ENCODE measurements at places on chromosomes 7 and 10. TPM values are rescaled to one million over a fixed set of nuclear protein-coding genes. Genes with fewer than 3 reads are reported as not detected.

The BHLHA15 gene
- total RNA-seq = 0.72 TPM

The CAMK2B gene
- total RNA-seq = 1.6 TPM

The GIMAP6 gene
- 35.8 TPM for total RNA-seq

The CHRM2 gene
- not detected for total RNA-seq

The CRYGN gene
- not detected for total RNA-seq

The IL6 gene
- total RNA-seq = 0.35 TPM

The HOXA7 gene
- not detected for total RNA-seq

The EMX2 gene
- not detected for total RNA-seq

The TBXAS1 gene
- 1.8 TPM for total RNA-seq

The OR2A12 gene
- total RNA-seq = not detected

The POM121 gene
- 70.2 TPM for total RNA-seq

The SEMA3C gene
- total RNA-seq = not detected

The H2BK1 gene
- total RNA-seq = 0.83 TPM

The ARPC1A gene
- total RNA-seq = 76.0 TPM

GRCh38 chr7:1065585-1066241 is 21.4 kb downstream of the GPR146 start:
- peak; percentile 96 for DNase-seq

DNA sequence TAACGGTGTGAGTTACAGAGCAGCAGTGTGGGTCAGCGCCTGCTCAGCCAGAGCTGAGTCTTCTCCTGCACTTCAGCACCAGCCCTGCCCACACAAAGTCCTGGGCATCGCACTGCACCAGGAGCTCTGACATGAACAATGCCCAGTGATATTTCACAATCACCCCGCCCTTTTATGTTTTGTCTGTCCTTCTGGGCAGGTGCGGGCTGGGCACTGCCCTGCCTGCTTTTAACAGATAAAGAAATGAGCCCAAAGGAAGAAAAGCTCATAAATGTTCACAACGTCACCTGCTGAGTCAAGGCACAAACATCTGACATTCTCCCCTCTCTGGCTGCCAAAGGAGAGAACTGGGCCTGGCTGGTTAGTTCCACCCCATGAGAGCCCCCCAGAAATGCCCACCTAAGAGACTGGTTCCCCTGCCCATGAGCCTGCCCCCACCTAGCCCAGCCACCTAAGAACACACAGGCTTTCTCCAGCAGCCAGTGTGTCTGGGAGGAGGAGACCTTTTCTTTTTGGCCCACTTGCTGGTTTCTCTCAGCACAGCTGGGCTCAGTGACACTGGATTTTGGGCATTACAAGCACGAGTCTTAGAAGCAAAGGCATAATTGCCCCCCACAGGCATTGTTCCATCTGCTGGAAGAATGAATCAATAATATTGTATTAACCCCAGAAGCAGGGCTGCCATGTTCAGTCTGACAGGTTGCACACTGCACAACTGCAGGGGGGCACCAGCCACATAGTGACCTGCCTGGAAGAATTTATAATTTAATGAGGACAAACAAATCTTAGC is 22.3 kb downstream of the CALML3 start:
- no peak for DNase-seq

GRCh38 chr7:47419471-47419870 is 162.4 kb downstream of the TNS3 start:
- DNase-seq = no peak

GRCh38 chr7:40874756-40875155 is 740.0 kb downstream of the SUGCT start:
- no peak for DNase-seq

DNA sequence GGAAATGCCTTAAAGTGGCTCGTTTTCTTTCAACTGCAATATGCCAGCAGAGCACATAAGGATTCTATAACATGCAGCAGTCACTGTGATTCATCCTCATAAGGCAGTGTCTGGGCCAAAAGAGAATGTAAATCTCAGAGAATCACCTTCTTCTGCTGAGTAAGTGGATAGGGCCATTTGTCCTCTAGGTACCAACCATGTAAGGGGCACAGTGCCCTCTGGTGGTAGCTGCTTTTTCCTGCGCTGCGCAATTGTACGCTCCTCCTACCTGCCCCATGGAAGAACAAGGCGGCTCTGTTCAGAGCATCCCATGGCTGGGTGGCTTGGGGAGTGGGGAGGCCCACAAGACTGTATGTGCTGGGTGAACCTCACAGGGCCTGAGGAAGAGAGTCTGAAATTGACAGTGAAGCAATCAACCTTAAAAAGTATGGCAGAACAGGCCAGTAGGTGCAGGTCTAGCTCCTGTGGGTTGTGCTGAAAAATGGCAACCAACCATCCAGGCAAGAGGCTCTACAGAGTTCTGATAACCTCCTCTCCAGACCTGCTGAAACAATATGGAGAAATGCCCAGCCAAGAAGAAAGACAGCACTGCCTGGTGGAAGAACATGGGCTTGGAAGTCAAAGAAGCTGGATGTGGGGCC is 78.6 kb upstream of the C10orf90 start:
- DNase-seq = peak; percentile 85

- DNase-seq = no peak
These were observed 333.3 kb upstream of the ETV1 start for GRCh38 chr7:14322724-14323123.

DNA sequence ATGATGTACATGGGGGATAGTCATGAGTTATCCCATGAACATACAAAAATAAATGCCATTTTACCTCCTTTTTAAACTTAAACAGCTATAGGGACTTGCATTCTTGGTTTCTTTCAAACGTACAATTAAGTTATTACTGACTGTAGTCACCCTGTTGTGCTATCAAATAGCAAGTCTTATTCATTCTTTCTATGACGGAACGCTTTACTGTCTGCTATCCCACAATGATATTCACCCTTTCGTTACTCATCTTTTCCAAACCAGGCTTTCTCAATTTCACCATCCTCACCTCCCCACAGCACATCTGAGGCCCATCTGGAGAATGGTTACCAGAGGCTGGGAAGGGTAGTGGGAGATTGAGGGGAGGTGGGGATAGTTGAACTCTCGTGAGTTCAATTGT is 218.8 kb downstream of the PHF14 start:
- no peak for DNase-seq

DNA sequence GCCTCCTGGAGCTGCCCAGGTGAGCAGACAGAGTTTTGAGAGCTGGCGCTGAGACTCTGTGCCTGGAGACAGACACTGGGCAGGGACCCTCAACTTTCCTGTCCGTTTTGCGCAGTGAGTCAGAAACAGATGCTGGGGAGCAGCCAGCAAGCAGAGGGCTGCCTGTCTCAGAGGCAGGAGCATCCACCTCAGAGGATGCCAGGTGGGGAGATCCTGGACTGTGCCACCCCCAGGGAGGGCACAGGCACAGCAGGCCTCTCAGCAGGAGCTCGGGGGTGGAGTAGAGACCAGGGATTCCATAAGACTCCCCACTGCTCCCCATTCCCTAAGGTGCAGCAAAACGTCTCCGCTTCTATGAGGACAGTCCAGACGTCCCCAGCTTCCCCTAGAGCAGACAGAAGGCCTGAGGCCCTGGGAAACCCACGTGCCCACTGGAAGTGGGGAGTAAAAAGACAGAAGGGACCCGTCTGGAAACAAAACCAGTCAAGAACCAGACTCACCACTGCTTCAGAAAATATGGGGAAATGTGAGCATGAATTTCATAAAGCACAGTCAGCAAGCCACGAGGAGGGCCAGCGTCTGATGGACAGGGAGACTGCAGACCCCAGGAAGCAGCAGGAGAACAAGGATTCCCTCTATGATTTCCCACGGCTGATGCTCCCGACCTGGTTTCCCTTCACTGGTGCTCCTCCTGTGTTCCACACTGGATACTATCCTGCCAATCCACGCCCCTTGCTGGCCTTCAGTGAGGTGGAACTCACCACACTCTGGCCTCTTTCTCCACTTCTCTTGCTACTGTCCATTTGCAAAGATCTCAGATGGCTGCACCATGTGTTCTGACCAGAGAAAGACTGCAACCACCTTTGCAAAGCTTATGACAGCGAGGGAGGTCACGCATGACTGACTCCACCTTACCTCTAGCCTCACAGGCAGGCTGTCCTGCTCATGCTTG is 151.3 kb upstream of the FAM20C start:
- peak; percentile 51 for DNase-seq

DNA sequence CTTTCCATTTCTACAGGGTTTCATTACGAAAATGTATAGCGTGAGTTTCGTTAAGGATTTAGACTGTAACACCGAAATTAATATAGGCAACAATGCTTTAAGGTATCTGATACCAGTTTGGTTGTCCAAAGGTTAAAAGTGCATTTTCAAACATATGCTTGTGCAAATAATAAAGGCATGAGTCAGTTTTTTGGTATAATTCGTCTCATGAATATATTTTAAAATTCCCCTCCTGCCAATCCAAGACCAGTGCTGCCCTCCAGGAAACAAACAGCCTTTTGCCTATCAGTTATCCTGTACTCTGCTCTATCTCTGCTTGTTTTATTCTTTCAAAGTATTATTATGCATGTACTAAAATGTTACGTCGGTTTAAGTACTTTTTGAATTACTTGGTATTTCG is 2.0 kb downstream of the LCOR start:
- no peak for DNase-seq

DNA sequence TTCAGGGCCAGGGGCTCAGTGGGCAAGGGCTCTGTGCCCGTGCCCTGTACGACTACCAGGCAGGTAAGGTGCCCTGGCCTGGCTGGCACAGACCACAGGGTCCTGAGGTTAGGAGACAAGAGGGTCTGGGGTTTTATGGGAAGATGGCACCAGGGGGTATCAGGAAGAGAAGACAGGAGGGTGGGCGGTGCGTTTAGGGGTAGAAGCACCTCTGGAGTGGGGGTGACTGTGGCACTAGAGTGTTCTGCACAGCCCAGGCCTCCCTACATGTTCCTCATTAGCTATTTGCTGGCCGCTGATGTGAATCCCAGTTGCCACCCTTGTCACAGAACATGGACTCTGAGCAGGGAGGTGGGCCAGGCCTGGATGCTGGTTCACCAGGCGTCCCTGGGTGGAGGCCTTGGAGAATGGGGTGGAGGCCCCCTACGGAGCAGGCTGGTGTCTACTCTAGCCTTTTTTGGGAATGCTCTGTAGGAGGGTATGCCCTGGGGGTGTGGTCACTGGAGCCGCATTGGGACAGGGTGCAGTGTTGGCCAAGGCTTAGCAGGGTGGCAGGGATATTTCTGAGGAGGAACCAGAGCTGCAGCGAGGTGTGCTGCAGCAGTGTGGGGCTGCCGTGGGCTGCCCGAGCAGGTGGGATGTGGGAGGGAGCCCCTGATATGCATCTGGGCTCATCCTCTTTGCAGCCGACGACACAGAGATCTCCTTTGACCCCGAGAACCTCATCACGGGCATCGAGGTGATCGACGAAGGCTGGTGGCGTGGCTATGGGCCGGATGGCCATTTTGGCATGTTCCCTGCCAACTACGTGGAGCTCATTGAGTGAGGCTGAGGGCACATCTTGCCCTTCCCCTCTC is 5.0 kb downstream of the PGAM2 start:
- no peak for DNase-seq

DNA sequence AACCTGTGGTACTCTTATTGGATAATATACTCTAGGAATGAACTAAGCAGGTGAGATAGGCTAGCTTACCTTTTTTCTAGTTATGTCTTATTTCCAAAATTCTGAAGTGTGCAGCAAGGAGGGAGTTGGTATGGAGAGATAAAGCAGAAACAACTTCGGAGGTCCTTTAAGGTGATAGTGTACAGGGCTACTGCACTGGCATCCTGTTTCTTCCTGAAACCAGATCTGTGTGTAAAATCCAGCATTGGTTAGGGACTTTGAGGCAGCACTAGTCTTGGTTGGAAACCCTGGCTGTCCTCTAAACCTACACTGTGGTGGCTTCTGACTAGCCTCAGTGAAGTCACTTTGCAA is 66.9 kb upstream of the STRIP2 start:
- DNase-seq = no peak

DNA sequence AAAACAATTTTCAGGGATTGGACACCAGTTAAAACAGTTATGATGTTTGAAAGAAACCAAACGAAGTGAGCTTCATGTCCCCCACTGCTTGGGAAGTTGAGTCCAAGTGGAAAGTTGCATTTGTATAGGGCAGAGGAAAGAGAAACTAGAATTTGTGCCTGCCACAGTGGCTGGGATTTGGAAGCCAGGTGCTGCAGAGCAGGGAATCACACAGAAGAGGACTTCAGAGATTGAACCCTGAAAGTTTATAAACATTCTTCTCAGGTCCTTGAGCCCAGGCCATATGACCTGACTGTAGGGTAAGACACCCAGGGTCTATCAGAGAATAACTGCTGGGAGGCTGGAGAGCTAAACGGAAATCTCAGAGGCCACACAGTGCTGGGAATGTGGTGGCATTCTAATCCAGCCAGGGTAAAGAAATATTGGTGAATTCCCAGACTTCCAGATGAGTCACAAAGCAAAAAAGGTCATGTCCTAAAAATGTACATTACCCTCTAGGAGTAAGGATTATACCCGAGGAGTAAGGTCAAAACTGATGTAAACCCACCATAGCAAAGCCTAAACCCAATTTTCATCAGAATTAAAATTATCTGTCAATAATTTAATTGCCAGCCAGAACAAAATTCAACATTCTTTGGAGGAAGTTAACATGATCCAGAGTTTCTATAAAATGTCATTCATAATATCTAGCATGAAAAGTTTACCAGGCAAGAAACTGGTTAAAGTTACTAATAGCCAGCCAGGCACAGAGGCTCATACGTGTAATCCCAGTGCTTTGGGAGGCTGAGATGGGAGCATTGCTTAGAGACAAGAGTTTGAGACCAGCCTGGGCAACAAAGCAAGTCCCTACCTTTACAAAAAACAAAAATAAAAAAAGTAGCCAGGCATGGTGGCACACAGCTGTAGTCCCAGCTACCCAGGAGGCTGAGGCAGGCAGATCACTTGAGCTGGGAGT is 31.2 kb downstream of the TOMM7 start:
- no peak for DNase-seq

DNA sequence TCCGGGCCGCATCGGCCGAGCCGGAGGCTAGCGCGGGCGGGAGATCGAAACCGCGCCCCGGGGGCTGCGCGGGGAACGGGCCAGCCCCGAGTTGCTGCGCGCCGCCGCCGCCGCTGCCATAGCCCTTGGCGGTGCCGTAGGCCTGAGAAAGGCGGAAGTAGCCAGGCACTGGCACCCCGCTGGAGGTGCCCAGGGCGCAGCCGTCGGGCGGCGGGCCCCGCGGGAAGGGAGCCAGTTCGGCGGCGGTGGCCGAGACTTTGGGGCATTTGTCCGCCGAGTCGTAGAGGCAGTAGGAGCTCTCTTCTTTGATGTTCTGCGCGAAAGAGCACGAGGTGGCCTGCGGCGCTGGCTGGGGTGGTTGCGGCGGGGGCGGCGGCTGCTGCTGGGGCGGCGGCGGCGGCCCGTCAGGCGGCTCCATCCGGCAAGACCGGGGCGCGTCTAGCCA is 587 bp downstream of the HOXA10 start:
- peak; percentile 59 for DNase-seq

- no peak for DNase-seq
These were observed 331.0 kb downstream of the LRMDA start for GRCh38 chr10:75762431-75762802.

DNA sequence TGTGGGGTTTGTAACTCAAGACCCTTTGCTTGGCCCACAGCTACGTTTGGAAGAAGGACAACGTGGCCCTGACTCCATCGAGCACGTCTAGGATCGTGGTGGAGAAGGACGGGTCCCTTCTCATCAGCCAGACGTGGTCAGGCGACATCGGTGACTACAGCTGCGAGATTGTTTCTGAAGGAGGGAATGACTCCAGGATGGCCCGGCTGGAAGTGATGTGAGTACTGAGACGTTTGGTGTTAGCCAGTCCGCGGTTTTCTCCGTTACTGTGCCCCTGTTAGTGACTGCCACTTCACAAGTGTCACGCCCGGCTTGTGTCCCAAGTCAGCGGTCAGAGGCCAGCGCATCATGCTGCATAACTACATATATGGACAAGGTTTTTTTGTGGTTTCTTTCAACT is 673.3 kb downstream of the SDK1 start:
- no peak for DNase-seq

- no peak for DNase-seq
These were observed 50.4 kb downstream of the PYROXD2 start for GRCh38 chr10:98364432-98365102.

Data from activated CD4-positive, alpha-beta T cell treated with anti-CD3 and anti-CD28 coated beads, Interleukin-2, amount 10 ng/mL, durations not matched to agents 24 days and 14 days (primary cell).